Breast epithelium (tissue), 4 donors: ENCODE measurements at places on chromosomes 2 and 18. TPM values are rescaled to one million over a fixed set of nuclear protein-coding genes. Genes with fewer than 3 reads are reported as not detected.

GPR17 gene
- not detected for total RNA-seq

CYS1 gene
- 1.6 TPM for total RNA-seq

CCDC138 gene
- total RNA-seq: 2.1 TPM

ASXL3 gene
- total RNA-seq: 0.98 TPM

CCDC74A gene
- 100 TPM for total RNA-seq

PJVK gene
- total RNA-seq: 6.9 TPM

AGXT gene
- under 0.01 TPM for total RNA-seq

DNA sequence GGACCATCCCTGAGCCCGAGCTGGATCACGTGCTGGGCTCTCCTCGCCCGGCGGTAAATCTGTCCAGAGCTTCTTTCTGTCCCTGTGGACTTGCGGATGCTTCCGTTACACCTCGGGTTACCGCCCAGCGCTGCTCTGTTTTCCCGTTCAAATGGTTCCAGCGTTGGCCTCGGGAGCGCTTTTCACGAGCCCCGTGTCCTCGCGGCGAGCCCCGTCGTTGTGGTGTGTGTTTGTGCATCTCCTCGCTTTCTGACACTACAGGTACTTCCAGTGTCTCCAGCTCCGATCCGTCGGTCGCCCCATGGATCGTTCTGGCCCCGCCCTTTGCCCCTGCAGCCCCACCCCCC is 77.4 kb downstream of the RTP5 start:
- DNase-seq: peak; percentile 49

DNA sequence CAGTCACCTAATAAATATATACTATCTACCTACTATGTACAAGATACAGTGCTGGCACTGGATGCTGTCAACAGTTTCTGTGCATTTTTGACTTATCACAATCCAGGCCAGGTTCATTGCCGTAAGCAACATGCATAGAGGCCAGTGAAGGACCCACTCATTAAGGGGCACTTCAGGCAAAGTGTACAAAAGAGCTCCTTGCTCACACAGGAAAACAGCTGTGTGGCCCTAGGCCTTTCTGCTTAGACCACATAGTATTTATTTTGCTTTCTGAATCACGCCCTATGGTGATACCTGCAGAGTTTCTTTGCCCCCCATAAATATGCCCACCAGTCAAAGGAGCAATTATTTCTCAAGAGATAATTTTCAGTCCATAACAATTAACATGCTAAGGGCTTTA is 39.6 kb upstream of the STAT4 start:
- DNase-seq: no peak

DNA sequence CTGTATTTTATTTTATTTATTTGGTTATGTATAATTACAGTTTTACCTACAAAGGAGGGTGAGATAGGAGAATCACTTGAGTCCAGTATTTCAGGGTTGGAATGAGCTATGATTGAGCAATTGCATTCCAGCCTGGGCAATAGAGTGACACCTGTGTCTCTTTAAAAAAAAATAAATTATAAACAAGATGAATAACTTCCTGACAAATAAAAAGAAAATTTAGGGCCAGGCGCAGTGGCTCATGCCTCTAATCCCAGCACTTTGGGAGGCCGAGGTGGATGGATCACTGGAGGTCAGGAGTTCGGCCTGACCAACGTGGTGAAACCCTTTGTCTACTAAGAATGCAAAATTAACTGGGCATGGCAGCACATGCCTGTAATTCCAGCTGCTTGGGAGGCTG is 17.3 kb downstream of the MTA3 start:
- DNase-seq: no peak

DNA sequence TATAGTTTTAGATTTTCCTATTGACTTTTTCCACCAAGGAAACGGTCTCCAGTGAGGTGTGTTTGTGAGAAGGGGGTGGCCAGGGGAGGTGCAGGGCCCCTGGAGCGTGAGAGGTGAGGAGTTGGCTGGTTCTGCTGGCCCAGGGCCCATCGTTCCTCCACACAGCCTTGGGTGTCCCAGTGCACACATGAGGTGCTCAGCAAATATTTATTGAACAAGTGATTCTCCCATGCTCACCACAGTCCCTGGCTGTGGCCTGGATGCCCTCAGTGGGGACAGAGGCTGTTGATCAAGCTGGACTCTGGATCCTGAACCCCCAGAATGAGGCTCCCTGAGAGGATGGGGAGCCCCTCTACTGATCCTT is 5.0 kb downstream of the HAAO start:
- DNase-seq: no peak

- DNase-seq: no peak
Measured at GRCh38 chr2:191512874-191513273, 165.1 kb upstream of the NABP1 start.

- no peak for DNase-seq
Measured at GRCh38 chr2:216774180-216774579, 78.8 kb upstream of the IGFBP5 start.

DNA sequence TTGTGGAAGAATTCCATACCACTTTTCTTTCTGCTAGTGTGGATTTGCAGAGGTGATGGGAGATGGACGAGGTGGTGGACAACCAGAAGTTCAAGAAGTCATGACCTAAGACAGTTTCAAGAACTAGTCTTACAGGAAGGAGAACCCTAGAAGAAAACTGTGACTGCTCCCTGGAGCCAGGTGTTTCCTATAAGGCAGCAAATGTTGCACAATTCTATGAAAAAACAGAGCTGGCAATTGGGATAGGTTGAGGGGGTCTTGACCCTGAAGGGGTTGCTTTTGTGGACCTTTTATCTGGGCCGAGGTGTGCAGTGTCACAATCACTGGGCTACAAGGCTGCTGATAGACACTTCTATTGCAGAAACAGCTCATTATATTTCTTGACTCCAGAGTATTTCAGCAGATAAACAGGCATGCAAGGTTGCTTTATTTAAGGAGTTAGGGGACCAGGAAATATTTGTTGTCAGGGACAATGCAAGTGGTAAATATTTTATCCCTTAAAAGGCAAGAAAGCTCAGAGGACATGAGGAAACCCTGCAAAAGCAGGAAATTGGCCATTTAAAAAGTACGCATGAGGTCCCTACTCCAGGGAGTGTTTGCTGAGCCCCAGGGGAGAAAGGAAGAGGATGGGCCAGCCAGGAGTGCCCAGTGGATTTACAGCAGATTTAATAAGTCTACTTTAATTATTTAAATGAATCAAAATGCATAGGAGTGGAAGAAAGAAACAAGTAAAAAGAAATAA is 22.9 kb downstream of the APCDD1 start:
- no peak for DNase-seq

DNA sequence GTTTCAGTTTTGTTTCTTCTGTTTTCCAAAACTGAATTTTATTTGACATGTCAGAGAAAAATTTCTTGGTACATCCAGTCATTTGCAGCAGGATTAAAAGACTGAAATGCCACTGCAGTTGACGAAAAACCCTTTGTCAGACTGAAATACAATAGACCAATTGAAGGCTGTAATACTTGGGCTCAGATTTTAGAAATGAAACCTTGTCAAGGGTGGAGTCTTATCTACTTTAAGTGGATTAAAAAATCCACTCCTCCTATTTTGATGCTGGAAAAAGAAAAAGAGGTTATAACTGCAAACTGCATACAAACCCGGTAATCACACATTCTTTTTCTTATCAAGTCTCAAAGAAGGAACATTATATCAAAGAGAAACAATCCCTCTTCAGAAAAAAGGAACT is 80.2 kb upstream of the NEUROD1 start:
- no peak for DNase-seq

DNA sequence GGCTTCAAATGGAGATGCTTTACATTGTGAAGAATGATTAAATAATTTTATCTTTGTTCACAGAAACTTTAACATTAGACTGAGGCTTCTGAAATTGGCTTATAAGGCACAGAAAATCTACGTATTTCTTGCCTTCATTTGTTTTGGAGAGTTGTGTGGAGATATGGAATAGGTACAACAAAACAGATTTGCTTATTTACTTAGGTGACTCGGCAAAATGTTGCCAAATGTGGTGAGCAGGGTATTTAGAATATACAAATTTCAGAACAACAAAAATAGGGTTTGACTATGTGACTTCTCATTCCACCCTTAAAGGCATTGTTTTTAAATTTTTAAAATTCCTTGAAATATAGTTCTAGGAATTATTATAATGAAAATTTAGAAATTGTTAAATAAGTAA is 134.2 kb downstream of the KCNJ3 start:
- no peak for DNase-seq

GRCh38 chr2:134086594-134087219 is 167.2 kb upstream of the MGAT5 start:
- DNase-seq: no peak

GRCh38 chr2:62868947-62869346 is 163.4 kb downstream of the EHBP1 start:
- no peak for DNase-seq

DNA sequence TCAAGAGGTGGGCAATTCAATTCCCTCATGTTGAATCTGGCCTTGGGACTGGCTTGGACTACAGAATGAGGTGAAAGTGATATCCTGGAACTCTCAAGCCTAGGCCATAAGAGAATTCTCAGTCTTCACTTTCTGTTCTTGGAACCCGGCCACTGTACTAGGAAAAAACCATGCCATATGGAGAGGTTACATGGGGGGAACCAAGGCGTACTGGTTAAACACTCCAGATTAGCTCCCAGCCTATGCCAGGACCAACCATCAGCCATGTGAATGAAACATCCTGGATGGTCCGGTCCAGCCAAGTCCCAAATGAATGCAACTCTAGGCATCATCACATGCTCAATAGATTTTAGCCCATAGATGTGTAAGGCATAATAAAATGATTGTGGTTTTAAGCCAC is 56.4 kb downstream of the ZNF385B start:
- no peak for DNase-seq

DNA sequence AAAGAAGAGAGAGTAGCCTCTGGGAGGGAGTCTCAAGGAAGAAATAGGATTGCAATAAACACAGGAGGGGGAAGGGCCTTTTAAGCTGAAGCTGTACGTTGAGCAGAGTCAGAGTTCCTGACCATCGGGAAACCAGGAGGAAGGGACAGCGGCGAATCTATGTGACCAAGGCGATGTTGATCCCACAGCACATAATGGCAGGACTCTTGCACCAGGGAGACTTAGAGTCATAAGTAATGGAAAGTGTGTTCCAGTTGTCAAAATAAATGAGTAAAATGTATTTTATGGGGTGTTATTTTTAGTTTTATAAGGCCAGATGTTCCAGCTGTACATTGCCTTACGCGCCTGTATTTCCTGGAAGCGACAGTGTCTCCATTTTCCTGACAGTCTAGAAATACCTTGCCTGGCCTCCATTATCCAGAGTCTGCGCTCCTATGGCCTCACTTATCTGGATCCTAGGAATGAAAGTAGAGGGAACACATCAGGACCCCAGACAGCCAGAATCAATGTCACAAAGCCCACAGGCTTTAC is 152.8 kb upstream of the COPS8 start:
- no peak for DNase-seq

- DNase-seq: no peak
Measured at GRCh38 chr18:9684881-9685614, 23.1 kb upstream of the RAB31 start.

- no peak for DNase-seq
Measured at GRCh38 chr2:197707316-197708213, 2.4 kb downstream of the MARS2 start.

DNA sequence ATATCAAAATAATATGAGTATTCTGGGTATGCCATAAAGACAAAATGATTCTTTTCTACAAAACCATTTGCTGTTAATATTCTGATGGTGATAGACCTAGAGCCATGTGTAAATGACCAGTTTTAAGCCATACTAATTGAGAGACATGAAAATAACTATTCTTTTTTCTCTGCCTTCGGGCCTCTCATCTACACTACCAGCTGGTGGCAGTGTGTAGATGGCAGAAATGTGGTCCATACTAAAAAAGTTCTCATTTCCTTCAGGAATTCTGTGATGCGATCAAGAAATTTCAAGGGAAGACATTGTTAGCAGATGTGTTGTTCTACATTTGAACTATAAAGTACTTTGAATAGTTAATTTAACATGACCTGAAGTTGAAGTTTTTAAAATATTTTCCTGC is 485.2 kb downstream of the TRIB2 start:
- no peak for DNase-seq

GRCh38 chr2:16416651-16417050 is 249.0 kb downstream of the CYRIA start:
- no peak for DNase-seq

DNA sequence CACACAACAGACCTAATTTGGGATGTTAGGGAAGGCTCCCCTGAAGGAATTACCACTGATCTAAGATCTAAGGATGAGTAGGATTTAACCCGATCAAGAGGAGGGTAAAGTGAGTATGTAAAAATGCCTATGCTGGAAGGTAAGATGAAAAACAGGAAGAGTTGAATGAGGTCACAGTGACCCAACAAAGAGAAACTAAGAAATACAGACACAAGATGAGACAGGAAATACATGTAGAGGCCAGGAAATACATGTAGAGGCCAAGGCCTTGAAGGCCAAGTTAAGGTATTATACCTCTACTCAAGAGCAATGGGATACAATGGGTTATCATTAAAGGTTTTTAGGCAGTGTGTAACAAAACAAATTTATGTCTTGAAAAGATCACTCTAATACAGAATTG is 131.6 kb upstream of the TANK start:
- DNase-seq: no peak

DNA sequence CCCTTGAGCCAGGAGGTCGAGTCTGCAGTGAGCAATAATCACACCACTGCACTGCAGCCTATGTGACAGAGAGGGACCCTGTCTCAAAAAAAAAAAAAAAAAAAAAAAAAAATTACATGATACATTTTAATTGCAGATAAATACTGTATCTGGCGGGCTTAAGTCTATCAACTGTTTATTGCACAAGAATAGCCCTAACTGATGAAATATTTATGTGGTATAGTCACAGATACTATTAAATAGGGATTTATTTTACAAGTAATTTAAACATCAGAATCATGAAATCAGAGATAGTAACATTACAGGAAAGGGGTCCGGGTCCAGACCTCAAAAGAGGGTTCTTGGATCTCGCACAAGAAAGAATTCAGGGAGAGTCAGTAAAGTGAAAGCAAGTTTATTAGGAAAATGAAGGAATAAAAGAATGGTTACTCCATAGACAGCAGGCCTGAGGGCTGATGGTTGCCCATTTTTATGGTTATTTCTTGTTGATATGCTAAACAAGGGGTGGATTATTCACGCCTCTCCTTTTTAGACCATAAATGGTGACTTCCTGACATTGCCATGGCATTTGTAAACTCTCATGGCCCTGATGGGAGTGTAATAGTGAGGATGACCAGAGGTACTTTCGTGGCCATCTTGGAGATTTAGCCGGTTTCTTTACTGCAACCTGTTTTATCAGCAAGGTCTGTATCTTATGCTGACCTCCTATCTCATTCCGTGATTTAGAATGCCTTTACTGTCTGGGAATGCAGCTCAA is 166.6 kb downstream of the PMAIP1 start:
- DNase-seq: no peak

DNA sequence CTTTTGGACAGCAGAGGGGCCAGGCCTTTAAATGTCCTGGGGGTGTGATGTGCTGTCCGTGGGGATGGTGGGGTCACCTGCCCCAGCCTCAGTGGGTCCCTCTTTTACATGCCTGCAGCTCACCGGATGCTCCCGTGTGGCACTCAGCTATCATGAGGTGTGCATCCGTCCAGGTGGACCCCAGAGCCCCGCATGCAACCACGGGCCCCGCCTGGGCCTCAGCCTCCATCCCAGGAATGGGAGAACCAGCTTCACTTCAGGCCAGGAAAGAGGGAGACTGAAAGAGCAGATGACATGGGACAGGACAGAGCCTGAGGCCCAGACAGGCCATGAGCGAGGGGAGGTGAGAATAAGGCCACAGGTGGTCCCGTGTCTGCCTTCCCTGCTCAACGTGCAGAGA is 37.5 kb downstream of the RAMP1 start:
- DNase-seq: no peak

GRCh38 chr2:137943678-137944347 is 20.5 kb upstream of the HNMT start:
- DNase-seq: no peak

GRCh38 chr18:13480571-13481255 is 245.6 kb downstream of the FAM210A start:
- DNase-seq: no peak
